ENCODE measurements at places on chromosomes 4 and X.

DNA sequence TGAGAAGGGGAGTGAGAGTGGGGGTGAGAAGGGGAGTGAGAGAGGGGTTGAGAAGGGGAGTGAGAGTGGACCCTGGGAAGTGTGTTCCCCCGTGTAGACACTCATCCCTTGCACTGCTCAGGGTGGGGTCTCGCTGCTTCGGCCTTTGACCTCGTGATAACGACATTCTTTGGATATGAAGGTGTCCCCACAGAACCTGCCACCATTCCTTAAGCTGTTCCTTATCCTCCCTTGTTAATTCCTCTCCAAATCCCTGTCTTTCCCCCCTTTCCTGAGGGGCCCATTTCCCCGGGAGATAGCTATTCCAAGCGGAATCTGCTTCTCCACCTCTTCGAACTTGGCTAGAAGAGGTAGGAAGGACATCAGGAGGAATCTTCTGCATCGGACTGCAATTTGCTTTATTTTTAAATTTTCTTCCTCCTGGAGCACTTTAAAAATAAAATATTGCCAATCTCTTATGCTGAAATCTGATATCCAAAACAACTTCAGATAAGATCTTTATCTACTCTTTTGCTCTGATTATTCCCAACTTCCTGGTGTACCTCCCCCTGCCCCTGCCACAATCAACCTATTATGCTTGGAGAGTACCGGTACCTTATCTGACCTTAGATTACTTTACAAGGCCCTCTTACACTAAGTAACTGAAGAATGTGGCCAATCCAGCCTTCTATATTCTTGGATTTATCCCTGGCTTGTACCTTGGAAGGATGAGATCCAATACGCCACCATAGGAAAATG, 15.6 kb downstream of the TRIML1 start:
- peak; percentile 15 for DNase-seq

DNA sequence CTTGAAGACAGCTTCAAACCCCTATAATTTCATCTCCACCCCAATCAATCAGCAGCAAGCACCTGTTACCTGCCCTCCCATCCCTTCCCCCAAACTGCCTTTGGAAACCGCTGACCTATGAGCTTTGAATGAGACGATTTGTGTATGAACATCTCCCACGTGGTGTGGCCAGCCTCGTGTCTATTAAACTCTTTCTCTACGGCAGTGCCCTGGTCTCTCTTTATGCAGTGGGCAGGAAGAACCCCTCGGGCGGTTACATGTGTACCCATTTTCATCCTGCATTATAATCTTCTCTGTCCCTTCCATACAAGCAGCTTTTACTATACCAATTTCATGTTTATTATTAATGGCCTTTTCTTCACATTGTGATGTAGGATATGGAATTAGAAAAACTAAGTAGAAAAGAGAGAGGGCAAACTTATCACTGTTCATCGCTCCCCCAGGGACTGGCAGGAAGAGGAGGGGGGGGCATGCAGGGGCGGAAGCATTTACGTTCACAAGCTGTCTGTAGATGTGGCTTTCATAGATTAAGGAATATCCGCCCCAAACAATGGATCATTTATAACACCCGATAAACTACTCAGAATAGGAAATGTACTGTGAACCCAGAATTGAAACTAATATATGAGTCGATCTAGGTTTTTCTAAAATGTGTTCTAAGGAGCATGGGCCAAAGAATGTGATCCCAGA, 95.5 kb upstream of the ZNF518B start:
- no peak for DNase-seq

- DNase-seq: no peak
These were observed 114.5 kb upstream of the PCDH7 start for GRCh38 chr4:30605616-30606190.

GRCh38 chrX:122868631-122869030, 315.4 kb upstream of the GRIA3 start:
- no peak for DNase-seq

GRCh38 chrX:118682258-118683014, 45.0 kb upstream of the IL13RA1 start:
- no peak for DNase-seq

GRCh38 chrX:123172869-123173268, 11.2 kb upstream of the GRIA3 start:
- no peak for DNase-seq

DNA sequence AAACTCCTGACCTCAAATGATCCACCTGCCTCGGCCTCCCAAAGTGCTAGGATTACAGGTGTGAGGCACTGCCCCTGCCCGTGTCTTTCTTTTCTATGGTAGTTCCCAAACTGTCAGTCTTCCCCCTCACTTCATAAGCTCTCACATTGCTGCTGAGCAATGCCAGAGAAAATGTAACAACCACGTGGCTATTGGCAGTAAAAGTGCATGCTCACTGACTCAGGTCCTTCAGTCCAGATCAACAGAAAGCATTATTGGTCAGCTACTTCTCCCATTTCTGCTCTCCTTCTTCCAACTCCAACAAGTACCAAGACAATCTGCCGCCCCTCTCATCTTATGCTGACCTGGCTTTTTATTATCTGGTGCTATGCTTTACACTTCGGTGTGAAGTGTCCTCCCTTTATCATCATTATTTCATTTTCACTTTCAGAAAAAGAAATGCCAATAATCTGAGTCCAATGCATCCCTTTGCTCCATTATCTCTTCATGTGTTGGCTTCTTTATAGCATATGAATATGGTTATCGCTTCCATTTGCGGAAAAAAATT, 133.8 kb upstream of the UGT8 start:
- DNase-seq: no peak

- DNase-seq: no peak
These were observed 95.7 kb upstream of the AFAP1 start for GRCh38 chr4:8035371-8035780.

DNA sequence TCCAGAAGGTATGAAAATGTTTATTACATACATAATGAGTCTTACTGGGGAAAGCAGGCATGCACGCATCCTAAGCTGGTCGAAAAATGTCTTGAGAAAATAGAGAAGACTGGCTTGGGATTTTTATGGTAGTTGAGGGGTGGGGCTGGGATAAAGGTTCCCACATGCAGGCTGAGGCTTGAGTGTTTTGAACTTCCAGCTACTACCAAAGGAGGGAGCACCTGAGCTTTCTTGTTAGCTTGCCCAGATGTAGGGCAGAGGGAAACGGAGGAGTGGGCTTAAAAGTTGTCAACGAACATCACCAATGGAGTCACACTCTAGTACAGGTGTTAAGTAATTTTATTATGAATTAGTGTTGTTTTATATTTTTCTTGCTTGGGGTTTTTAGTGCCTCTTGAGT, 39.6 kb upstream of the SRPX start:
- DNase-seq: no peak

DNA sequence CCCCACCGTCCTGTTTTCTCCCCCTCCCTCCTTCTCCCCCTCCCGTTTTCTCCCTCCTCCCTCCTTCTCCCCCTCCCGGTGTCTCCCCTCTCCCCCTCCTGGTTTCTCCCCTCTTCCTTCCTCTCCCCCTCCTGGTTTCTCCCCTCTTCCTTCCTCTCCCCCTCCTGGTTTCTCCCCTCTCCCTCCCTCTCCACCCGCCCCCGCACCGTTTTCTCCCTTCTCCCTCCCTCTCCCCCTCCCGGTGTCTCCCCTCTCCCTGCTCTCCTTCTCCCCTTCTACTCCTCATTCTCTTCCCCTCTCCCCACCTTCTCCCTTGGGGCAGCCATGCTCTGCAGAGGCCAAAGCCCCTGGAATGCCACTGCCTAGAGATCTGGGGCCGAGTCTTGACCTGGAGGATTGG, 12.2 kb downstream of the SH3TC1 start:
- no peak for DNase-seq

DNA sequence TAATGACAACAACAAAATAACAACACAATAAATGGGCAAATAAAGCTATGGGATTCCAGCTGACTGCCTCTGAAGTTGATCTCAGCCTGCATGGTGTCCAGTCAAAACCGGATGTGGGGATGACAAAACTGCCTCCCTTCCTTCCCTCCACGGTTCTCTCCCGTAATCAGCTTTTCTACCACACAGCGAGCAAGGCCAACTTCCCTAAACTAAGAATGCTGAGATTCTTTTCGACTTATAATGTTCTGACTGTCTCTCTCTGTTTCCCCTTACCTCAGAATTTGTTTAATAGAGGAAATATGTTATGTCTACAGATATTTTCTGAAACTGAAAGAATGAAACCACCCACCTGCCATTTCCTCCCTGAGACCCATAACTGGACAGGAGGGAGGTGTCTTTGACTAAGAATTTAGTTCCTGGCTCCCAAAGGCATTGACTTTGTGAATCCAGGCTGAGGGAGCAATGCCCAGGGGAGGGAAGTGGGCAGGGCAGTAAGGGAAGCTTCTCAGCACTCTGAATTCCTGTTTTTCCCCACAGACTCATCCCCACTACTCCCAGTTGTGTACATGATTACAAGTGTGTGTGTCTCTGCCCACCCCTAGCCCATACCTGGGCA, 1.0 kb upstream of the TLR1 start:
- peak; percentile 47 for DNase-seq

DNA sequence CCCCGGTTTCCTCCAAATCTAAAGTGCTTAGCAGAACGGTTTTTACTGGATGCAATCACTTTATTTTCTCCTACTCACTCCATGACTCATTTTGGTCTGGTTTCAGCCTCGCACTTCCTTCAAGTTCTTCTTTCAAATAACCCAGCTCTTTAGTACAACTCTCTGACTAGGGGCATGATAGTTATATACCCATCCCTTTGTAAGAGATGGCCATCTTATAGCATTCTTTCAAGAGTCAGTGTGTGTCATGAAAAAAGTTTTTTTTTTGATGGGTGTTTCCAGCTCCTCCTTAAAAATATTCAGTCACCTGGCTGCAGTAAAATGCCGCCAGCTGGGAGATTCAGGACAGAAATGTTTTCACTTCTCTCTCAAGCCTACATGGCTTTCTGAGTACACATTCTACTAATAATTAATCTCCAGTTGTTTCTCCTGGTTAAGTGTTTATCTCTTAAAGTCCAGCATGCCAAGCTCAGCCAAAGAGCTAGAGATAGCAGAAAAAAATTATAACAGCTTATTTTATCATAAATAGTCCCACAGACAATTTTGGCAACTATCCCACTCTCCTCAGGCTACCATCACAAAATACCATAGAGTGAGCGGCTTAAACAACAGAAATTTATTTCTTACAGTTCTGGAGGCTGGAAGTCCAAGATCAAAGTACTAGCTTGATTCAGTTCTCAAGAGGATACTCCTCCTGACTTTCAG, 139.3 kb downstream of the GASK1B start:
- peak; percentile 52 for DNase-seq

DNA sequence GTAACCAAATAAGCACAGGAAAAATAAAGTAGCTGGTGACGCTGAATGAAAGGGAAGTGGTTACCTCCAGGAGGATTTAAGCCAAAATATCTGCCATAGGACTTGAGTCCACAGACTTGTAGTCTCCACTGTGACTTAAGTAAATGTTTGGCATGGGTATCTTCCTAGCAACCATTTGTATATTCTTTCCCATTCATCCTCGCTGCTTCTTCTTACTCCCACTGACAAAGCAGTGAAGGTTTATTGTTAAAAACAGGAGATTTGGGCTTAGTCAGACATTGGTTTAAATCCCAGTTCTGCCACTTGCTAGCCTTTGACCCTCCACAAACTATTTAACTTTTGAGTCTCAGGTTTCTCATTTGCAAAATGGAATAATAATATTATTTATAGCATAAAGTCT, 22.3 kb downstream of the COL4A6 start:
- DNase-seq: no peak

DNA sequence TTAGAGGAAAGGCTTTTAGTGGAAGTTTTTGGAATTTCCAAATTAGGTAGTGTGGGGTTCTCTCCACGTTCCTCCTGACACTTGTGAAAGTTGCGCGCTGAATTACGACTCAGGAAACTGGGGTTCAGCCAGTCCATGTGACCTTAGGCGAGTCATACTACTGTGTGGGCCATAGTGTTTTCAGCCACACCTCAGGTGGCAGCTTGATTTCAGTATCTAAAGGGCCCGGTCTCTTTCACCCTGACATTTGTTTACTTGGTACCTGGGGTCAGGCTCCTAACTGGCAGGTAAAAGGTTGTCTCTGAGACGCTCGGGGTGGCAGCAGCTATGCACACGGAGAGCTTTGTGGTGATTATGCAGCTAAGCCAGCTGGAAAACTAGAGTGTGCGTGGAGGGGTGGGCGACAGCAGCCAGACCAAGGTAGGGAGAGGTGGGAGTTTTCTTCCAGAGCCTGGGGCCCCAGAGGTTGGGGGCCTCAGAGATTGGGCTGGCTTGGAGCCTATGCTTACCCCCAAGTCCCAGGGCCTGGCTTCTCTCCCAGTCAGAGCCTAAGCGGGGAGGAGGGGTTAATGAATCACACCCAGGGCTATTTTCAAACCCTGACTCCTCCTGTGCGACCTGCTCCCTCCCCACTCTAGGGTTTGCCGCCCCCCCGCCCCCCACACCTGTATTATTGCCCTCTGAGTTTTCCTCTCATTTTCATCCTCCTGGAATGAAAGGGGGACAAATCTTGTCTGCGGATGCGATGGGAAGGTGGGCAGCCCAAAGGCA, 47.2 kb downstream of the STARD8 start:
- DNase-seq: no peak

DNA sequence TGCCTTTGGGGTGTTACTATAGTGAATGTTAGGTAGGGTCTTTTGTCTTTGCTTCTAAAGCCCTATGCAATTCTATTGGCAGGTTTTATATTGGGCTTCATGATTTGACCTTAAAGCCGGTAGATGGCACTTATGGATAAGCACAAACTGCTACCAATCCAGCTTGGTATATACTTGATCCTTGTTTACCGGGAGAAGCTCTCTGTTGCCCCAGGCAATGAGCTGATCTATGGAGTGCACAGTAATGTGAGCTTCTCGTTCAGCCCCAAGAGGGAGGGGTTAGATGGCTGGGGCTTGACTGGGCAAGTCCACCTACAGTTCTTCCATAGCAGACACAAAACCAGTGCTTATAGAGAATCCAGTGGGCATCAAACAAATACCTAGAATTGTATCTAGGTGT, 287.2 kb upstream of the CT83 start:
- DNase-seq: peak; percentile 17

GRCh38 chrX:40065296-40066046, 32.3 kb downstream of the BCOR start:
- no peak for DNase-seq

DNA sequence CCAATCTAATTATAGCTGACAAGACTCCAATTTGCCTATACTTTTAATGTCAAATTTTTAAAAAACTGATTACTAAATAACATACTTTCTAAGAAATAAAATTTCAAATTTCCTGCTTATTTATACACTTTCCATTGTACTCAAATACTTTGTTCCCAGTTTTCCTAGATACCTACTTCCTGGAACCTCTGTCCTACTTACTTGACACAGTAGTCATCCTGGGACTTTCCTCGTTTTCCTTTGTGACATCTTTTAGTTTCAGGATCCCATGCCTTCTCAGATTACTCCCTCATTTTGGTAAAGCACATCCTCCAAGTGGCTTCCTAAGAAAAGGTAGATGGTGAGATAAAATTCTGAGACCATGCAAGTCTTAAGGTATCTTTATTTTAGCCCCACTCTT, 13.3 kb upstream of the FAM184B start:
- no peak for DNase-seq

GRCh38 chr4:138090150-138090917, 151.8 kb downstream of the SLC7A11 start:
- DNase-seq: peak; percentile 53

GRCh38 chr4:51895158-51895557, 52.2 kb downstream of the DCUN1D4 start:
- DNase-seq: no peak

- DNase-seq: no peak
These were observed 164.7 kb downstream of the PCDH18 start for GRCh38 chr4:137367620-137368019.

GRCh38 chr4:154738426-154738825, 5.4 kb upstream of the LRAT start:
- DNase-seq: no peak

GRCh38 chr4:84977396-84977795, 10.9 kb upstream of the WDFY3 start:
- no peak for DNase-seq

- DNase-seq: no peak
These were observed 367.6 kb upstream of the AGA start for GRCh38 chr4:177809791-177810190.
